H4 (cell line): ENCODE measurements at places on chromosomes 1 and 21. TPM values are rescaled to one million over a fixed set of nuclear protein-coding genes. Genes with fewer than 3 reads are reported as not detected.

The TPTE gene
- 3.7 and 4.5 TPM in 2 replicates for total RNA-seq

The RNF207 gene
- 0.12 and 1.6 TPM in 2 replicates for total RNA-seq

The ASPM gene
- 18.2 and 28.4 TPM in 2 replicates for total RNA-seq

The TTC4 gene
- total RNA-seq = 47.8 and 52.9 TPM in 2 replicates

The OR2L13 gene
- 0.12 TPM in 1 of 2 replicates, not detected in the other for total RNA-seq

The TSACC gene
- total RNA-seq = 0.23 and 0.39 TPM in 2 replicates

The PGLYRP4 gene
- not detected in 2 replicates for total RNA-seq

The BATF3 gene
- 3.8 and 6.5 TPM in 2 replicates for total RNA-seq

The KRTAP12-4 gene
- not detected in 2 replicates for total RNA-seq

The TMEM51 gene
- total RNA-seq = 3.0 and 5.8 TPM in 2 replicates

The AMY1B gene
- total RNA-seq = not detected in 2 replicates

The DRAXIN gene
- not detected in 2 replicates for total RNA-seq

The RNU1-4 gene
- total RNA-seq = not detected in 2 replicates

The RIMS3 gene
- total RNA-seq = 5.9 and 7.5 TPM in 2 replicates

The OR10Z1 gene
- total RNA-seq = not detected in 2 replicates

The NTNG1 gene
- total RNA-seq = 4.4 and 9.4 TPM in 2 replicates

The PPT1 gene
- total RNA-seq = 146 and 157 TPM in 2 replicates

The TYW3 gene
- 28.0 and 44.9 TPM in 2 replicates for total RNA-seq

The PROK1 gene
- total RNA-seq = not detected in 2 replicates

The PGLYRP3 gene
- total RNA-seq = not detected in 2 replicates

The KCNC4 gene
- 0.12 and 0.72 TPM in 2 replicates for total RNA-seq

The PTAFR gene
- total RNA-seq = 0.04 TPM in 1 of 2 replicates, not detected in the other

The C1orf116 gene
- not detected in 2 replicates for total RNA-seq

The GJA5 gene
- total RNA-seq = 0.15 and 0.41 TPM in 2 replicates

The NKAIN1 gene
- total RNA-seq = 0.68 and 0.76 TPM in 2 replicates

The OR2T33 gene
- total RNA-seq = 0.79 TPM in 1 of 2 replicates, not detected in the other

The SLAMF9 gene
- 2.2 TPM in 1 of 2 replicates, not detected in the other for total RNA-seq

The CDC73 gene
- total RNA-seq = 11.3 and 16.6 TPM in 2 replicates

The IFI44 gene
- 75.9 and 88.4 TPM in 2 replicates for total RNA-seq

The LCE1D gene
- total RNA-seq = not detected in 2 replicates

The TFF3 gene
- not detected in 2 replicates for total RNA-seq

The FCGR1A gene
- not detected in 2 replicates for total RNA-seq

The CYP4Z1 gene
- total RNA-seq = not detected in 2 replicates

The SPAG17 gene
- total RNA-seq = 0.10 and 0.45 TPM in 2 replicates

The TIE1 gene
- 0.04 TPM in 1 of 2 replicates, not detected in the other for total RNA-seq

The TMEM125 gene
- total RNA-seq = not detected in 2 replicates

The FCN3 gene
- not detected in 2 replicates for total RNA-seq

The ACTL8 gene
- 0.06 and 0.70 TPM in 2 replicates for total RNA-seq

The OR2T2 gene
- total RNA-seq = not detected in 2 replicates

The FMO3 gene
- total RNA-seq = 0.35 and 1.1 TPM in 2 replicates

The RHOU gene
- 2.1 and 2.8 TPM in 2 replicates for total RNA-seq

The VHLL gene
- total RNA-seq = not detected in 2 replicates

The CFHR3 gene
- not detected in 2 replicates for total RNA-seq

The IKBKE gene
- 5.9 and 12.1 TPM in 2 replicates for total RNA-seq

The OPRD1 gene
- total RNA-seq = not detected in 2 replicates

The PCAT6 gene
- total RNA-seq = 0.33 and 0.47 TPM in 2 replicates

The HORMAD1 gene
- not detected in 2 replicates for total RNA-seq

The SLFNL1 gene
- total RNA-seq = not detected in 2 replicates

The SLC45A1 gene
- total RNA-seq = 0.31 TPM in 1 of 2 replicates, not detected in the other

The DENND2C gene
- total RNA-seq = 0.39 and 0.62 TPM in 2 replicates

The PRAMEF12 gene
- total RNA-seq = not detected in 2 replicates

The CC2D1B gene
- total RNA-seq = 19.9 and 23.0 TPM in 2 replicates

The PPP1R15B gene
- 17.9 and 19.2 TPM in 2 replicates for total RNA-seq

The TNNT2 gene
- total RNA-seq = not detected in 2 replicates

The C1orf167 gene
- not detected in 2 replicates for total RNA-seq

The LYPD8 gene
- 3.3 and 5.1 TPM in 2 replicates for total RNA-seq

The GPR3 gene
- total RNA-seq = 0.23 and 1.1 TPM in 2 replicates
